ENCODE measurements at places on chromosomes 6 and 20.

DNA sequence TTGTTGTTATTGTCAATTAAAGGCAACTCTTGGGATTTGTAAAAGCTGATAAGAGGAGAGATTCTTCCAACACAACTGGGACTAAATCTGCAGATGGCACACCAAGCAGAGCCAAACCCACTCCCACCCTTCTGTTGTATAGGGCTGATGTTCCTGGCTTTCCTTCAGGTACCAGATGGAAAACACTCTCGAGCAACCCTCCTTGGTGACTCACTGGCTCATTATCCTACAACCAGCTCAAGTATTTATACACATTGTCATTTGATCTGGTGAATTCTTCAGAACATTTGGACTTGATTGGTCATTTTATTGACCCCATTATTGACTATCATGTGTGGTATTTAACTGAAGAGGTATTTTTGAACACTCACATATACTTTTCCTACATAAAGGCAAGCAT lies 190.3 kb upstream of the PCSK2 start:
- DNase-seq: no peak

GRCh38 chr20:50496773-50497385 lies 13.3 kb upstream of the PTPN1 start:
- no peak for DNase-seq

DNA sequence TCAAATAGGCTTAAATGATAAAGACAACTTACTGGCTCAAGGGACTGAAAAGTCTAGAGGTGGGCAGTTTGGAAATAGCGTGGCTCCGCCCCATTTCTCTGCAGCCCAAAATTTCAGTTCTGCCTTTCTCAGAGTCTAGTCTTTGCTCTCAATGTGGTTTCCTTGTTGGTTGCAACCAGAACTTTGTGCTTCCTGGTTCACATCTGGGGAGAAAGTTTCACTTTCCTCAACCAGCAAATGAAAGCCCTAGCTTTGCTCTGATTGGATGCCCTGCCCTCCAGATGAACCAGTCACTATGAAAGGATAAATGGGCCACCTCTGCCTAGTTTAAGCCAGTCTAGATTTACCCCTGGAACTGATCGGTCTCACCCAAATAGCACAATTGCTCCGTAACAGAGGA lies 14.9 kb downstream of the SYCP2L start:
- DNase-seq: no peak

DNA sequence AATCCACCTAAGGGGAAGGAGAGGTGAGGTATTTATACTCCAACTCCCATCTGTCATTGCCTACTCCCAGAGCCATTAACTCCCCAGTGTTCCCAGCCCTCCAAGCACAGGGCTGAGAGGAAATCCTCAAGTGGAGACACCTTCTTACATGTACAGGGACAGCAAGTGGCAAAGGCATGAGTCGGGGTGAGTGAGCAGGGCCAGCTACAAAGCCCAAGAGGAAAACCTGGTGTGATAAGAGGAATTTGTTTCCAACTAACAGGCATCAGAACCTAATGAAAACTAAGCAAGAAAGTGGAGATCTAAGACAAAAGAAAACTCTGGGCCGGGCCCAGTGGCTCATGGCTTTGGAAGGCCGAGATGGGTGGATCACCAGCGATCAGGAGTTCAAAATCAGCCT lies 70.0 kb upstream of the SRSF6 start:
- DNase-seq: no peak
